ENCODE measurements at places on chromosomes 1 and 21. TPM values are rescaled to one million over a fixed set of nuclear protein-coding genes. Genes with fewer than 3 reads are reported as not detected.

Gene FCRL5
- not detected for total RNA-seq

Gene GBP6
- not detected for total RNA-seq

Gene XCL2
- total RNA-seq, result not detected

Gene IFI44
- total RNA-seq, result 8.0 TPM

Gene ALG14
- total RNA-seq, result 4.4 TPM
